ENCODE measurements at places on chromosomes 12 and 14. TPM values are rescaled to one million over a fixed set of nuclear protein-coding genes. Genes with fewer than 3 reads are reported as not detected.

DNA sequence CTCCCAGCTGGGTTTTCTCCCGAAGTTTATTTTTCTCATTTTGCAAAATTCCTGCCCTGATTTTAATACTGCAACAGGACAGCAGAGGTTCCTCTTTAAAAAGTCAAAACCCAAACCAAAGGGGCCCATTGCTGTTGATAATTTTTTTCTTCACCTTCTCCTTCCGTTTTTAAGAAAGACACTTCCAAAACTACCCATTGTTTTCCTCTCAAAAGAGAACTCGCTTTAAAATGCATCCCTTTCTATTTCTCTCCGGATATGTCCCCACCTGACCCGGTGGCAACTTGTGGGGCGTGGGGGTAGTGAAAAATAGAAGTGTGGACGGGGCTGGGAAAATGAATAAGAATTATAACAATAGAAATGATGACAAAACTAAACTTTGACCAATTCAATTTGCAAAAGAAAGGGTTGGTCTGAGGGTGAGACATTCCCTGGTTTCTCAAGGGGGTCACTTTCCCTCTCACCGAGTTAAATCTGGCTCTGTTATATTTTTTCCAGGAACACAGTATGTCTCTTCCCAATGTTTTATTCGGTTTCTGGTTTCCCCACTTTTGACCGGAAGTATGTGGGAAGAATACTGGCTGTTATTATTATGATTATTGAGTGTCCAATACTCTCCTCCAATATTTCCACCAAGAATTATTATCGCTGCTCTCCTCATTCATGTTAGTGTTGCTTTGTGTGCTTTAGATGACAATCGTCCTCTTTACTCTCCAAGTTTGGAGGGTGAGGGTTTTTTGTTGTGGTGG, 4.1 kb upstream of the TBX5 start:
- DNase-seq, result no peak

The OR4K1 gene
- total RNA-seq, result not detected

DNA sequence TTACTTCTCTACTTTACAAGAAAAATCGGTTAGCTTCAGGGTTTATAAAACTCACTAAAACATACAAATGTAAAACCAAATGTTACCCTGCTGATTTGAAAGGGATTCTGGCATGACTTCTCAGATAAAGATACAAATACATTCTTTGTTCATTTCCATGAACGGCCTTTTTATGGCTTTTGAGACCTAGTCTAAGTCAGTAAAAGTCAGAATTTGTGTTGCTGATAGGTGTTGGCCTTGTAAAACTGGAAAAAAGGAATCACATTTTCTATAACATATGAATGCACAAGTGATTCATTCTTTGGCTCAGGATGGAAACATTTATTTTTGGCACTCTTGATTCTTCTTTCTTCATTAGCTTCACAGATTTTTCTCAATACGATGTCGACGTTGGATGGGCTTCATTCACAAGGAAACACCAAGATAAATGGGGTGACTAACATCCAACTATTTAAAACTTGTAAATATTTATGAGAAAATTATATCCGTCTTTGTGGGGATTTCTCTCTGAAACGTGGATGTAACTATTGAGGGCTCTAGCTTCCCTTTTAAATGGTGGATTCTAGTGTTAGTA, 27.0 kb upstream of the CPM start:
- DNase-seq, result no peak

- DNase-seq, result no peak
Observed at GRCh38 chr12:46100551-46101484, 110.4 kb upstream of the SCAF11 start.

The AGAP2 gene
- total RNA-seq, result 29.9 TPM

DNA sequence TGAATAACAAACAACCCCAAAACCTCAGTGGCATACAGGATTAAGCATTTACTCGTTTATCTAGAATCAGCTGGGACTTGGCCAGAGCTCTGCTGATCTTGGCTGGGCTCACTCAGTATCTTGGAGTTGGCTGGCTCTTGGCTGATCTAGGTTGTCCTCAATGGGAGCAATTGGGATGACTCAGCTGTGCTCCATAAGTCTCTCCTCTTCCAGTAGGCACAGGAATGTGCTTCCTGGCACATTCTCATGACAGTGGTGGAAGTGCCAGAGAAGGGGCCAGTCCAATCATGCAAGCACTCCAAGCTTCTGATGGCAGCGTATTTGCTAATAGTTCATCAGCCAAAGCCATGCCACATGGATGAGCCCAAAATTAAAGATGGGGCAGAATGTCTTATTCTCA, 41.7 kb upstream of the ANO4 start:
- DNase-seq, result no peak

- no peak for DNase-seq
Observed at GRCh38 chr12:32178341-32179010, 71.8 kb downstream of the BICD1 start.

All from CD8-positive, alpha-beta memory T cell (primary cell).